GM23248 (cell line): ENCODE measurements at places on chromosomes 2 and 18. TPM values are rescaled to one million over a fixed set of nuclear protein-coding genes. Genes with fewer than 3 reads are reported as not detected.

TOGARAM2 gene
- polyA plus RNA-seq, result 0.03 TPM in 1 of 2 replicates, not detected in the other

POU3F3 gene
- not detected in 2 replicates for polyA plus RNA-seq

COL5A2 gene
- polyA plus RNA-seq, result 248 and 252 TPM in 2 replicates

DNA sequence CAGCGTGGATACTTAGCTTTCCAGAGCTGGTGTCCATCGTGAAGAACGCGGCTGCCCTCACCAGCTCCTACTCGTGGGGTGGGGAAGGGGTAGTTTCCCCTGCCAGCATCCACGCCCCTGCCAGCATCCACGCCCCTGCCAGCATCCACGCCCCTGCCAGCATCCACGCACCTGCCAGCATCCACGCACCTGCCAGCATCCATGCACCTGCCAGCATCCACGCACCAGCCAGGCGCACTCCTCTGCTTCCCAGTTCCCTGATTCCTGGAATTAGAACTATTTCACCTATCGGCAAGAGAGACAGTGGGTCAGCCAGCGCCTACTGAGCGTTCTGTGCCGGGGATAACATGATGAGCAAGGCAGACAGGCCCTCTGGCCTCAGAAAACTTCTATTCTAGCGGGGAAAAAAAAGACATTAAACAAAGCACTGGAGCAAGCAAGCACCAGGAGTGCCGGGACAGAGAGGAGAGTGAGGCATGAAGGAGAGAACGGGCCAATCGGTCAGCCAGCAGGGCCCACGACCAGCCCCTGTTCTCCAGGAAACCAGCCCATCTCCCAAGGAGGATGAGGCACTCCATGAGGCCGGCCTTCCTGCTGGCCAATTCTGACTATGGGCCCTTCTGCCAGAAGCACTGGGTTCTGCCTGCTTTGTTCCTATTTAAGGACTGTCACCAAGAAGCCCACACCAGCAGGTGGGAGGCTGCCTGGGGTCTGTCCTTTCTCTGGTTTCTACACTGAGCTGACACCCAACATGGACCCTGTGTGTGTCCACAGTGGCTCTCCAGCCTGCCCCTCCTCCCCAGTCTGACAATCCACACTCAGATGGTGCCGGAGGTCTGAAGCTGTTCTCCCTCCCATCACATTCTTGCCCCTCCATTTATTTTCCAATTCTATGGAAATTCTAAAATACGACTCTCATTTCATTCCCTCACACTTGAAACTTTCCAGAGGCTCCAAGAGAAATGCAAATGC is 78.4 kb upstream of the SALL3 start:
- no peak for DNase-seq

C1QL2 gene
- not detected in 2 replicates for polyA plus RNA-seq

GRCh38 chr18:24918257-24918656 is 433.7 kb downstream of the ZNF521 start:
- DNase-seq, result no peak
